ELF-1 (cell line): ENCODE measurements at places on chromosomes 11 and 22.

GRCh38 chr11:62602141-62603071 lies 741 bp upstream of the MTA2 start:
- DNase-seq = peak; percentile 69

GRCh38 chr11:115724666-115725065 lies 220.5 kb upstream of the CADM1 start:
- DNase-seq = no peak

DNA sequence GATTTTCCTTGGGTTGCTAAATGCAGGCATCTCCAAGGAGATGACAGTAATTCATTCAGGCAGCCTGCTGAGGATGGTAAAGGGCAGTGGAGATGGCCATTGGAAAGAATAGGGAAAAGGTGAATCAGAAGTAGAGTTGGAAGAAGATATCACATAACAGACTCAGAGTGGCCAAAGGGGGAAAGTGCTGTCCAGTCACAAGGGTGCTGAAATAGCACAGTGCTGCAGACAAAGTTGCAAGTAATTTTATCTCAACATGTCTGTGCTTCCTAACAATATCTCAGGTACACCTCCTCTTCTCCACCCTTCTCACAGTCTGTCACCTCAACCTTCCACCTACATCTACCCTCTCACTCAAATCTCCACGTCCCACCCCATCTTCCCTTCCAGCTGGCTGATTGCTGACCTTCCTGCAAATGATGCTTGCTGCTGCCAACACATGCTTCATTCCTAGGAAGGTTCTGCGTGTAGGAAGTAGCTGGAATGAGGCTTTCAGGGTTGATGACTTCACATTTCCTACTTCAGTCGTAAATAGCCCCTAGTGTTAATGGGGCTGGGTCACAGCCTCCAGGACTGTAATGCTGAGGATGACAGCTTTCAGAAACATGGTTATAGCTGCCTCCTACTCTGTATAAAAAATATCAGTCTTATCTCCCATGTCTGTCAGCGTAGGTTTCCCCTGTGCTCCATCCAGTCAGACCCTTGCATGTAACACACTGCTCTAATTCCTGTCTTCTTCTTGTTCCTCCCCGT lies 123.9 kb downstream of the CTNND1 start:
- peak; percentile 33 for DNase-seq

GRCh38 chr11:3030289-3031070 lies 26.7 kb downstream of the CARS1 start:
- no peak for DNase-seq

GRCh38 chr11:59669611-59670009 lies 773 bp upstream of the PATL1 start:
- DNase-seq = no peak

GRCh38 chr11:10519630-10520029 lies 21.4 kb downstream of the RNF141 start:
- no peak for DNase-seq

GRCh38 chr22:19747551-19747950 lies 13.0 kb upstream of the TBX1 start:
- no peak for DNase-seq

- no peak for DNase-seq
Measured at GRCh38 chr11:99567334-99567956, 546.7 kb downstream of the CNTN5 start.

DNA sequence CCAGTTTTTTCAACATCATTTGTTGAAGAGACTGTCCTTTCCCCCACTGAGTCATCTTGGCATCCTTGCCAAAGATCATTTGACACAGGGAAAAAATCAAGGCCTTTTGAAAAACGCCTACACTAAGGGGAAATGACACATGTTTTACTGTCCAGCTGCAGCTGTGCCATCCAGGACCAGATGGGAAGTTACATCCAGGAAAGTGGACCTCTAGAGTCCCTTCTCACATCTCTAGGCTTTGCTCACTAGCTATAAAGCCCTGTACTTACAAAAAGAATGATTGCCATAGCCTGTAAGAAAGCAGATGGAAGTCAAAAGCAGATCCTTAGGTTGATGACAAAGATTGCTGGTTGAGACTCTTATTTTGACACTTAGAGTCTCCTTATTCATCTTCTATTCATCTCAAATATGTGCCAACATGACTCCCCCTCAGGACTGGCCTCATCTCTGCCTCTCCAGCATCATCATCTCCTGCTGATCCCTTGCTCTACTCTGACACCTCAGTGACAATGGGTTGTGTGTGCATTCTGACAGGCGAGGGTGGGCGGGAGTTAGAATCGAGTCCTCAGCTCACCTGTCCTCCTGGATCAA lies 22.8 kb downstream of the OSBP2 start:
- no peak for DNase-seq

DNA sequence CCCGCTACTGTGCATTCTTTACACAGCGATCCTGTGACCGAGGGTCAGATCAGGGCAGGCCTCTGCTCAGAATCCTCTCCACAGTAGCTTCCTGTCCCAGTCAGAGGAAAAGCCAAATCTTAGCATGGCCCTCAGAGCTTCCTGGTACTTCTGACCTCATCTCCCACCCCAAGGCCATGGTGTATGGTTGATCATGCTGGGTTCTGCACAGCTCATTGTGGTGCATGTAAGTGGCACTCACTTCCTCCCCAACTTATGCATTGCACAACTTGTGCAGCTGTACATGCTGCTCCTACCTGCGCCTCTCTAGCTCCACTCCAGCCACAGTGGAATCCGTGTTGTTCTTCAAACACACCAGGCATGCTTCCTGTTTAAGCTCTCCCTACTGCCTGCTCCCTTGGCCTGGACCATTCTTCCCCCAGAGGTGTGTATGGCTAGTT lies 20.3 kb downstream of the BMAL1 start:
- no peak for DNase-seq

DNA sequence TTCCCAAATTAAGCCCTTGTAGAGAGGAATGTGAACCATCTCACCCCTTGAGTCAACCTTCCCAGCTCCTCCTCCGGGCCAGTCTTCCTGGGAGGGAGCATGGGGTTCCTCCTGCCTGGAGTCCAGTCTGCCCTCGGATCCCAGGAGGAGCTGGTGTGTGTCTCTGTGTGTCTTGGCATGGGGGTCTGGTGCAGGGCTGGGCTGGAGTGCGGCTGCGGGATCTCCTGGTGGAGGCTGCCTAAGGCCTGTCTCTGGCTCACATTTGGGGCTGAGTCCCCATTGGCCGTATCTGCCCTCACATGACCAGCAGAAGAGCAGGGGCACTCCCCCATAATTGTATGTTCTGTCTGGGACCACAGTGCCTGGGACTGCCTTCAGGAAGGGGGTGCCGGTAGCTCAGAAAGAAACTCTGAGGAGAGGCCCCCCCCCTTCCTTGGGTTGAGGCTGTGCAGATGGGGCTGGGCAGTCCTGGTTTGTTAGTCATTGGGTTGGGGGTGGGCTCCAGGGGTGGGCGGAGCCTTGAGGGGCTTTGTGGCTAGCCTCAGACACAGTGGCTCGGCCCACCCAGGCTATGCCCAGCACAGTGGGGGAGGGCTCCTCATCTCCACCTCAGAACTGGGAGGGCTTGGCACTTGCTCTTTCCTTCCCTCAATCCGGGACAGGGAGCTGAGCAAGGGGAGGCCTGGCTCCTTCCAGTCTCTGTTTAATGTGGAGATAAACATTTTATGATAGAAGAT lies 2.9 kb downstream of the C1QTNF5 start:
- peak; percentile 86 for DNase-seq

GRCh38 chr22:30422481-30423300 lies 2.9 kb upstream of the MTFP1 start:
- DNase-seq = peak; percentile 71

- DNase-seq = no peak
Measured at GRCh38 chr11:122744357-122744756, 88.8 kb downstream of the UBASH3B start.

DNA sequence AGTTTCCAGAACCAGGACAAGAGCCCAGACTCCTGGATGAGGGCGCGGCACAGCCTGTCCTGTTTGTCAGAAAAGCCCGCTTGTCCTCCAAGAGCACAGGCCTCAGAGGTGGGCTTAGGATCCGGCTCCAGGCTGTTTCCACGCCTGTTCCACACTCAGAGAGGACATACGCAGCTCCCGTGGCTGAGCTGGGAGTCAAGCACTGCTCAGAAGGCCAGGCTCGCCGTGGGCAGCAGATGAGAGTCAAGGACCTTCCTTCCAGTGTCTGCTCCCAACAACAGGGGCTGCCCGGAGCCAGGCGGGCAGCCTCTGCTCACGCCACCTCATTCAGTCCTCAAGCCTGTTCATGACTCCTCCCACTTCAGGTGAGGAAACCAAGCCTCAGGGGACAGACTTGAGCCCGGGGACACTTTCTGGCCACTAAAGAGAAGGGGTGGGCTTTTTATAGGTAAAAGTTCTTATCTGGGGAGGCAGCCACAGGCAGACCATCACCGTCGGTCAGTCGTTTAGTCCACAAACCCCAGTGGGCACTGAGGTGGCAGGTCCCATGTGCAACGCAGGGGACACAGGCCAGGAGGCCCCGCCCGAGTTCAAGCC lies 3.8 kb downstream of the CYB5R3 start:
- DNase-seq = peak; percentile 34

DNA sequence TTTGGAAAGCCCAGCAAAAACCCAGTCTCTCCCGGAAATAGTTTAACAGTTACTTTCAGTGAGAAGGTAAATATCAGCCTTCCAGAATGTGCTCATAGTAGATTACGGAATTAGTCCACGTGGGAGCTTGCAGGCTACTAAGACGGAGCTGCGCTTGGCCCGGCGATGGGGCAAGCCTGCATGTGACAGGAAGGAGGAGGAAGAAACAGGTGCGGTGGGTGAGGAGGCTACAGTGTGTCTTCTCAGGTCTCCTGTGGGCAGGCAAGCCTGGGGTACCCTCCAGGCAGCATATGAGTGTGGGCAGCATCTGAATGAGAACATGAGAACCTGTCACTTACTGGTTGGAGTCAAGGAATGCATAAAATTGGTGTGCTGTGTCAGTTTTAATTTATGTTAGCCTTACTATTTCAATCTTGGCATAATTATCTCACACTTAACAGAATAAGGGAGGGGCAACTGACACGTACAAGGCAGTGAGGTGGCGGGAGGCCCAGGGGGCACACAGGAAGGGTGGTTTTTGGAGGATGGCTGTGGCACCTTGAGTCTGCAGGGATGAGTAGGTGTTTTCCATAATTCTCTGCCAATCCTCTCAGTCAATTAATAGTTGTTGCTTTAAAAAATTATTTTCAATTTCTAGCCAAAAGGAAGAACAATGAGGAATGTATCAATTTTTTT lies 35.7 kb downstream of the CLMP start:
- no peak for DNase-seq

- no peak for DNase-seq
Measured at GRCh38 chr11:60281485-60281884, 1.0 kb downstream of the MS4A4A start.

- no peak for DNase-seq
Measured at GRCh38 chr11:65355013-65355775, 643 bp downstream of the TIGD3 start.

DNA sequence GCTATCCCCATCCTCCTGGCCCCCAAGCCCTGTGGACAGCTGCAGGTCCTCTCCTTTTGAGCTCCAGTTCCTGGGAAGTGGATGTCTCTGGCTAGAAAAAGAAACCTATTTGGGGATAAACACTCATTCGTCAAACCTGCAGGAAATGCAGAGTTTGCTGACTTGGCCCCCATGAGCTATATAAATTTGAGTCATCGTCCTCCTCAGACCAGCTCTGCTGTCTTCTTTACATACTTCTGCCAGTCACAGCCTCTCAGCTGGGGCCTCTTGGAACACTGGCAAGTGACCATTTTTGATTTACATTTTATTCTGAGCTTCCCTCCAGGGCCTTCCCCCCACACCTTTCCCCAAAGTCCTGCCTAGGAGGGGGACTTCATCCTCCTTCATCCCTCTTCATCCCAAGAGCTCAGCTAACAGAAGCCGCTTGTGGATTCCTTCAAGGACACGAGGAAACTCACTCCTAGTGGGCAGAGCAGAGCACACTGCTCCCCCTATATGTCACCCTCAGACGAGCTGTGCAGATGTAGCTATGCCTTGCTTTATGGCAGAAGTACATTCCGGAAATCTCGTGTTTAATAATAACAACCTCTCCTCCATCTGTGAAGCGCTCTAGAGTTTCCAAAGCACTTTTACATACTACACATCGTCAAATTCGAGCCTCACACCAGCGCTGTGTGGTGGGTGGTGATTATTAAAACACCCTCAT lies 131.8 kb downstream of the FEZ1 start:
- no peak for DNase-seq

DNA sequence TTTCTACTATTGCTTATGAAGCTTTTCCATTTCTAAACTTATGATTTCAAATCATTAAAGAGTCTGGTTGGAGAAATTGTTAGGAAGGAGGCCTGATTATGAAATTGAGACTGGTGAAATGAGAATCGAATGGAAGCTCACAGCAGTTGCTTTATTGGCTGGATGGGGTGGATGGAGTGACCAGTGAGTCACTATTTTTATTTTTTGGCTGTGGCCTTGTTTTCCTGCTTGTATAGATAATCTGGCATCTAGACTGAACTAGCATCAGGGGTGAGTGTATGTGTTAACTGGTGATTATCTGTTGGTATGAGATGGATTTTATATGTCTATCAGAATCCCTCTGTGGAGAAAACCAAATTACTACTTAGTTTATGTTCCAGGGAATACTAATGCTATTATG lies 36.2 kb downstream of the UVRAG start:
- DNase-seq = no peak

DNA sequence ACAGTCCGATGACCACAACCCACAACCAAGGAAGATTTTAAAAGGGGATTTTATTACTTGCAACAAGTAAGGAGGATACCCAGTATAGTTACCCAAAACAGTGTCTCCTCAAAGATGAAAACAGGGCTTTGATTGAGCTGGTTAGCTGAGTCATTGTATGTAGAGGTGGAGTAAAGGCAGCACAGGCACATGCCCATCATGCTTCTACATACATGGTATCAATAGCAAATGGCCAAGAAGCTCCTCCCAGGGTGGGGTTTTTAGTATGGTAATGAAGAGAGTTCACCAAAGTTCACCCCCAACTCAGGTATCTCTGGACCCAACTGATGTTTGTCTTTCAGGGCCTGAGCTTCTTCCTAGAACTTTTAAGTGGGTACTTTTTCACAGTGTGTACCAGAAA lies 157.1 kb upstream of the CEP126 start:
- DNase-seq = no peak

- DNase-seq = no peak
Measured at GRCh38 chr11:68649851-68650555, 34.3 kb upstream of the GAL start.

- DNase-seq = peak; percentile 41
Measured at GRCh38 chr11:117180020-117180419, 1.5 kb downstream of the SIDT2 start.

GRCh38 chr11:128592454-128592853 lies 5.1 kb upstream of the ETS1 start:
- no peak for DNase-seq

DNA sequence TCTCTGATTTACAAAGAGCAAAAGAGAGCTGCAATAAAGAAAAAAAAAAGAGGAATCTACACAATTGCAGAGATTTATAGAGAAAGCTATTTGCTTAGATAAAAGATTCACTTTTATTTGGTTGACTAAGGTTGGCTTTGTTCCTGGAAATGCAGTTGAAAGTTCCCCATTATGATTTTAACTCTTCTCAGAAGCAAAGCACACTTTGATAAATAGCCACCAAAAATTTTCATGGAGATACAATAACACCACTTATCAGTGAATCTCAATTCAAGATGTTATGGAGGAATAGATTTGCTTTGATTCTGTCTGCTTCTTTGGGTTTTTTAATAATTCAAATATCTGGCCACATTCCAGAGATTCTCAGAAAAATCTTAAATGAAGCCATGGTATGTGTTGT lies 88.5 kb upstream of the ANO3 start:
- DNase-seq = no peak
